ENCODE measurements at places on chromosomes 3 and 15. TPM values are rescaled to one million over a fixed set of nuclear protein-coding genes. Genes with fewer than 3 reads are reported as not detected.

NOX5 gene
- total RNA-seq, result 0.60 TPM

PRR23C gene
- not detected for total RNA-seq

ACVR2B gene
- 11.2 TPM for total RNA-seq

MGLL gene
- 250 TPM for total RNA-seq

HRG gene
- 0.35 TPM for total RNA-seq

CACNA2D2 gene
- 3.6 TPM for total RNA-seq

MESP2 gene
- total RNA-seq, result 0.47 TPM

LRTM1 gene
- total RNA-seq, result not detected

CALML4 gene
- 17.4 TPM for total RNA-seq

TEX55 gene
- not detected for total RNA-seq

FGD5 gene
- total RNA-seq, result 40.1 TPM

SLC12A1 gene
- total RNA-seq, result 201 TPM

LMCD1 gene
- total RNA-seq, result 65.4 TPM

CCDC33 gene
- 0.63 TPM for total RNA-seq

FGF12 gene
- total RNA-seq, result 1.8 TPM

CCDC14 gene
- total RNA-seq, result 28.2 TPM

NEK10 gene
- 4.1 TPM for total RNA-seq

ALCAM gene
- total RNA-seq, result 36.4 TPM

PRTG gene
- 6.4 TPM for total RNA-seq

TM4SF4 gene
- total RNA-seq, result 0.94 TPM

ERICH6 gene
- 0.19 TPM for total RNA-seq

TGM4 gene
- not detected for total RNA-seq

EPHB3 gene
- total RNA-seq, result 1.4 TPM

CCR9 gene
- total RNA-seq, result 0.22 TPM

GHSR gene
- not detected for total RNA-seq

HCN4 gene
- 0.50 TPM for total RNA-seq

CPEB1 gene
- total RNA-seq, result 1.4 TPM

GUCA1C gene
- not detected for total RNA-seq

RARB gene
- 14.7 TPM for total RNA-seq

SPTBN5 gene
- total RNA-seq, result 1.2 TPM

GPR15 gene
- total RNA-seq, result not detected

STAG1 gene
- total RNA-seq, result 49.9 TPM

GABRR3 gene
- not detected for total RNA-seq

AMIGO3 gene
- total RNA-seq, result not detected

SOX14 gene
- total RNA-seq, result not detected

LRRC15 gene
- total RNA-seq, result 0.63 TPM

MESP1 gene
- 2.1 TPM for total RNA-seq

SLC28A1 gene
- total RNA-seq, result 12.8 TPM

DLEC1 gene
- total RNA-seq, result 3.3 TPM

LNP1 gene
- total RNA-seq, result 4.4 TPM

SERINC4 gene
- 0.13 TPM for total RNA-seq

NRG4 gene
- 0.35 TPM for total RNA-seq

CIDEC gene
- total RNA-seq, result not detected

LSAMP gene
- total RNA-seq, result 3.5 TPM

GOLGA6D gene
- not detected for total RNA-seq
